AG20443 (cell line): ENCODE measurements at places on chromosomes 2 and 18.

GRCh38 chr2:238851761-238852160 is 3.9 kb downstream of the TWIST2 start:
- no peak for DNase-seq

DNA sequence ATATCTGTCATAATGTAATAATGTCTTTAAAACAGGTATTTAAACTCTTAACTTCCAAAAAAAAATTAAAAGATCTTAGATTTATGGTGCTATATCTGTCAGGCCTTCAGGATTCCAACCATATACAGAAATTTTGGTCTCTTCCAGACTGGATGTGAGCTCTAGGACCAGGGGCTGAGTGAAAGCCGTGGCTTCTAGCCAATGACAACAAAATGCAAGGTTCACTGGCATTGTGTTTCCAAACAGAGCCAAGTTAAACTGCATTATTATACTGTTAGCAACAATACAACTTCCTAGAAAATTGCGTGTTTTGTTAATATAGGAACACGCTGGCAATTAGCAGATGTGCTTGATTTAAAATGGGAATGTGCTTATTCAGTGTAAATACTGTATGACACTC is 809.8 kb upstream of the SOX11 start:
- no peak for DNase-seq

DNA sequence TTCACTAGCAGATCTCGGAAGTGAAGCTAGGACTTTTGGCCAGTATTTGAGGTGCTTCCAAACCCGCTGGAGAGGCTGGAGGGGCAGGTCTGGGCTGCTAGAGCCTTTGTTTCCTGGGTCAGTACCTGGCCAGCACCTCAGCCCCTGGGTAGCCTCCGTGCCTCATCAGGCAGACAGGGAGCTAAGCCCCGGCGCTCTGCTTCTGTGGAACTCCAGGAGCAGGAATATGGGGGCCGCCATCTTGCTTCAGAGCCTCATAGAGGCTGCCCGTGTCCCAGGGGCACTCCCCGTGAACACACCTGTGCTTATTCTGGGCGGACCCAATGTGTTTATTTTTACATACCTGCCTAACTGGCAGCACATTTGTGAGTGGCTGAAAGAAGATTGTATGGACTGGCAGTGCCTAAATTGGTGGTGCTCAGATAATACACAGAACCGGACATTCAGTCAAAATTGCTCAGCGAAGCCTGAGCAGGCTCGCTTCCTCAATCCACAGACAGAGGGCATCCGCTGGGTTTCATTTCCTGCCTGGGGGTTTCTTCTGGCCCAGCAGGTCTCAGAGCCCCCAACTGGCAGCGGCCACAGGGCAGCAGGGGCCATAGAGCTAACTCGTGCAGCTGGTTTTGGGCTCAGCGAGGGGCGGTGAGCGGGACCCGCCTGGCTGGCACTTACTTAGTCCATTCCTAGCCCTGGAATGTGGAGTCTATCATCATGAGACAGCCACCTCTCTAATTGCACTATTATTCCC is 176.8 kb upstream of the ALKAL2 start:
- DNase-seq, result no peak

GRCh38 chr2:86333378-86333777 is 4.0 kb downstream of the REEP1 start:
- DNase-seq, result no peak
